ENCODE measurements at places on chromosomes 11 and 22. TPM values are rescaled to one million over a fixed set of nuclear protein-coding genes. Genes with fewer than 3 reads are reported as not detected.

The KRTAP5-11 gene
- not detected for total RNA-seq

The C11orf65 gene
- 0.21 TPM for total RNA-seq

The DBX1 gene
- not detected for total RNA-seq

The APOBEC3B gene
- total RNA-seq: 26.3 TPM

The KIRREL3 gene
- not detected for total RNA-seq

The MUC2 gene
- total RNA-seq: 0.11 TPM

The PTPRCAP gene
- total RNA-seq: 197 TPM

The SCN3B gene
- not detected for total RNA-seq

The CABP4 gene
- 0.41 TPM for total RNA-seq

The OR51E2 gene
- not detected for total RNA-seq

The B3GAT1 gene
- not detected for total RNA-seq

The GVQW3 gene
- total RNA-seq: 2.2 TPM

The DRD4 gene
- total RNA-seq: not detected

The MRPL23 gene
- total RNA-seq: 143 TPM

The OR52A1 gene
- not detected for total RNA-seq

The CYTH4 gene
- total RNA-seq: 26.0 TPM

The CASP1 gene
- total RNA-seq: 12.9 TPM

The CAPN1 gene
- 167 TPM for total RNA-seq

The PDGFB gene
- total RNA-seq: 1.1 TPM

The DRD2 gene
- total RNA-seq: not detected

All from GM12878 (cell line).